ENCODE measurements at places on chromosomes 7 and 10.

GRCh38 chr10:75606203-75606779 is 174.9 kb downstream of the LRMDA start:
- no peak for DNase-seq

- DNase-seq = no peak
Observed at GRCh38 chr10:58795560-58795959, 282.9 kb downstream of the BICC1 start.

DNA sequence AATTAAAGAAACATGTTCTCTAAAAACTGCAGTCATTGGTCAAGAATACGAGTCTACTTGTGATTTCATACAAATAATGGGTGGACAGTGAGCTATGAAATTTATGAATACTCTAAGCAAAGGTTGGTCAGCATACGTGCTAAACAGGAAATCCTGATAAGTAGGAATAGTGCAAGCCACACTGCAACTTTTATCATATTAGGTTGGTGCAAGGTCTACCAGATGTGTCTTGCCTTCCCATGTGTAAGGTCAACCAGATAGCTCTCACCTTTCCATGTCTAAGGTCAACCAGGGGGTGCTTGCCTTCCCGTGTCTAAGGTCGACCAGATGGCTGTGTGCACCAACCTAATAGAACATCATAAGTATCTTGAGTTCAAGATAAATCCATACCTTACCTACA is 2.0 kb upstream of the ITGB1 start:
- no peak for DNase-seq

GRCh38 chr7:45890902-45891461 is 2.7 kb downstream of the IGFBP1 start:
- DNase-seq = no peak

Measured in brain pericyte (primary cell).